ENCODE measurements at places on chromosomes 3 and 15.

GRCh38 chr3:42507761-42508335 is 5.4 kb downstream of the VIPR1 start:
- DNase-seq, result no peak

DNA sequence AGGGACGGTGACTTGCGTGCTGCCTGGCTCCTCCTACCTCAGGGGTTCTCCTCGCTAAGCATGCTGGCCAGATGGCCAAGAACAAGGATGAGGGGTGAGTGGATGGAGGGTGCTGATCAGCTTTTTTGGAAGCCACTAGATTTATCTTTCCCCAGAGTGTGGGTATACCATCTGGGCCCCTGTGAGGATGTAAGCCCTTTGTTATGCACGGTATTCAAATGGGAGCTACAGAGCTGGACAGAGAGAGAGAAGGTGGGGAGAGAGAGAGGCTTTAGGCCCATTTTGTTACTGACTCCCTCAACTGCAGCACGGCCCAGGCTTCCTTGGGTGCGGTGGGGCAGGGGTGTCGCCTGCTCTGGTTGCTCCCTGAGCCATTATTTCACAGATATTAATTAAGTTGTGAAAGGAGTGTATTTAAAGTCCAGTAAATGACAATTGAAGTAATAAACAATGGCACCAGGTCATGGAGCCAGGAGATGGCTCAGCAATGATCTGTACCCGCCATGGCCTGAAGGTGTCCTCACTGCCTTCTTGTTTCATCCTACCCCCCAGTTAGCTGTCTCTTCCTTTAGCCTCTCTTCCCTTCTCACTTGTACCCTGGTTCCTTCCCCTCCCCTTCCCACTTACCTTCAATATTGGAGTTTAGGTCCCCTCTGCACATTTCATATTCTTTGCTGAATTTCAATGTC is 158.0 kb downstream of the CLSTN2 start:
- DNase-seq, result no peak

DNA sequence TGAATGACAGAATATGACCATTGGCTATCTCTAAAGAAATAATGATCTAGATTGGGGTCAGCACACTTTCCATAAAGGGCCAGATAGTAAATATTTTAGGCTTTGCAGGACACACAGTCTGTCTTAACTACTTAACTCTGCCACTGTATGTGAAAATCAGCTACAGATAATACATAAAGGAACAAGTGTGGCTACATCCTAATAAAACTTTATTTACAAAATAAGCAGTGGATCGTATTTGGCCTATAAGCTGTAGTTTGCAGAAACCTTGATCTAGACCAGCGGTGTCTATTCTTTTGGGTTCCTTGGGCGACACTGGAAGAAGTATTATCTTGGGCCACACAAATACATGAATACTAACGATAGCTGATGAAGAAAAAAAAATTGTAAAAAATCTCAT is 27.6 kb downstream of the GSK3B start:
- DNase-seq, result no peak

DNA sequence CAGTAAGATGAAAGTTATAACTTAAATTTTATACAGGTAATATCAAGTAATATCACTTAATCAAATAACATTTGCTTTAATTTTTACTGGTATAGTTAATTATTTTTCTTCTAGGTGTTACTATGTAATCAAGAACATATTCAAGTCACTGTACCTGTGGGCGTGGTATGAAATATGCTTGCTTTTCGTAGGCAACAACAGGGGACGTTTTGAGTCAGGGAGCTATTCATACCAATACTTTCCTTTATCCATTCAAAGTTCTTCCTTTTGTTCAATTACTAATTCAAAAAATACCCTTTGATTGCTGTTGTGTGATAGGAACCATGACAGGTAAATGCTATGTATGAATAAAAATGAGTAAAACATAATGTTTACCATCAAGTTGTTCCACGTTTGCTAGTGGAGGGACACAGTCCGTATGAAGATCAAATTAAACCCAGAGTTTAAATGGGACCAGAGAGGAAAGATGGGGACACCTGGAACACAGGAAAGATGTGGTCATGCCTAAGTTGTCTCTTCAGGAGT is 654.0 kb upstream of the KCNMB2 start:
- DNase-seq, result no peak

DNA sequence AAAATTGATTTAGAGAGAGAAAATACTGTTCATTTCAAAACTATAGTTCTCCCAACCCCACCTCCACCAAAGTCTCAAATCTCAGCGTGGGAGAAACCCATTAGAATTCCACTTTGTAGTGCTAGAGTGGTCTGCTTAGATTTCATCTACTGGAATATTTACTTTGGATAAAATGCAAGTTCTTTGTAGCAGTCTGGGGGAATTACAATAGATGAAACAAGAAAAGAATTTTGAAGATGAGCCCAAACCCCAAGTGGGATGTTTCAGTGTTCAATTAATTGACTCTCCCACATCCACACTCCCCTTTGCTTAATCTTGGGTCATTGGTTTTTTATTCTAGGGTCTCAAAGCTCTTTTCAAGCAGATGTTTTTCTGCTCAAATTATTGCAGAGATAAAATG is 97.8 kb downstream of the RPL22L1 start:
- no peak for DNase-seq

DNA sequence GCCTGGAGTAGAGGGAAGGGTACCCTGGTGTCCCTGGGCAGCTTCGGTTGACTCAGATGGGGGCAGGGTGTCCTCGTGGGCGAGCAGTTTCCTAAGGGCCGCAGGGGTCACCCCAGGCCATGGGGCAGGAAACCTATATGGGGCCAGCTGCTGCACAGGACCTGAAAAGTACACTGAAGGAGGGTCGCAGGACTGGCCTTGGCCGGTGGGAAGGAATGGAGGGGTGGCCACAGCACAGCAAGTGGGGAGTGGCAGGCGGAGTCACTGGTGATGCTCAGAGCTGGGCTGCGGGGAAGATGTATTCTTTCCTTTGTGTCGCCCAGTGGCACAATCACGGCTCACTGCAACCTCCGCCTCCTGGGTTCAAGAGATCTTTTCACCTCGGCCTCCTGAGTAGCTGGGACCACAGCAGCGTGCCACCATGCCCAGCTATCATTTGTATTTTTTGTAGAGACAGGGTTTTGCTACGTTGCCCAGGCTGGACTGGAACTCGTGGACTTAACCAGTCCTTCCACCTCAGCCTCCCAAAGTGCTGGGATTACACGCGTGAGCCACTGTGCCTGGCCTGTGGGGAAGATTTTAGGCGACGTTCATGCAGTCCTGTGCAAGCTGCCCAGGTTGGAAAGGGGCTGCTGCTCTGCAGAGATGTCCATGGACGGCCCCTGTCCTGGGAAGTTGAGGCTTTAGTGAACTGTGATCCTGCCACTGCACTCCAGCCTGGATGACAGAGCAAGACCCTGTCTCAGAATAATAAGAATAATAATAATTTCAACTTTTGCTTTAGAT is 57.2 kb downstream of the EFCAB12 start:
- no peak for DNase-seq

DNA sequence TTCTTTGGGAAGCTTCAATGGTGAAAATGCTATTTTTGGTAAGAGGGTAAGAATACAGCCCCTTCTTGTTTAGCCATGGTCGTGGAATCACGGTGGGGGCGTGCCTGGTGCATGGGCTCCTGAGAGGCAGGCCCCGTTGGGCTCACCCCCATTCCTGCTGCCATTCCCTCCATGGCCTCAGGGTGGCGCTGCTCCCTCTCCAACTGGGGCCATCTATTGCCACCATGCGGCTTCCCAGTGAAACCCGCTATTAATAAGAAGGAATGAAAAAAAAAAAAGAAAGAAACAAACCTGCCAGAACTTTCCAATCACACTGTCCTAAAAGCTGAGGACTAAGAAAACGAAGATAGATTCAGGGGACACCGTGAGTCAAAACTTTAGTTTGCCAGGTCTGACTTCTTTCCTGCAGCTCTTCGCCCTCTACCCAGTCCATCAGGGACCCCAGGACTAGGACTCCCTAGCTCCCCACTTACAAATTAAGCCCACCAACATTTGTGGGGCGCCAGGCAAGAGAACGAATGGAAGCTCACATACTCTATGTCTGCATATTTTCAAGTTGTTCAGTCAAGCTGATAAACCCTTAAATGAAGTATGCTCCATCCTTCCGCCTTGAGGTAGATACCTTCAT is 30.6 kb upstream of the ABHD2 start:
- peak; percentile 81 for DNase-seq

GRCh38 chr15:43249699-43250203 is 17.0 kb downstream of the TGM5 start:
- no peak for DNase-seq

- no peak for DNase-seq
These were observed 81.4 kb downstream of the C3orf38 start for GRCh38 chr3:88231207-88231606.

DNA sequence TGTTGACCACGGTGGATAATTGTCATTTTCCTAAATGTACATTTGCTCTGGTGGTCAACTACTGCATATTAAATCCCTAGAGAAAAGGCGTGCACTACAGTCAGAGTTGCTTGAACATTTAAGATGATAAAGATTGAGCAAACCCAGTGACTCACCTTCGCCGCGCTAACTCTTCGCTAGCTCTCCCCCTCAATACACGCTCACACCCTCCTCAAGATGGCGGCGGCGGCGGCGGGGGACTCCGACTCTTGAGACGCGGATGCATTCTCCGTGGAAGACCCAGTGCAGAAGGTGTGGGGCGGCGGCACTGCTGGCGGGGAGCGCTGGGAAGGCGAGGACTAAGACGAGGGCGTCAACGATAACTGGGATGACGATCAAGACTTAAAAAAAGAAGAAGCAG is 79.8 kb upstream of the PFN2 start:
- no peak for DNase-seq

DNA sequence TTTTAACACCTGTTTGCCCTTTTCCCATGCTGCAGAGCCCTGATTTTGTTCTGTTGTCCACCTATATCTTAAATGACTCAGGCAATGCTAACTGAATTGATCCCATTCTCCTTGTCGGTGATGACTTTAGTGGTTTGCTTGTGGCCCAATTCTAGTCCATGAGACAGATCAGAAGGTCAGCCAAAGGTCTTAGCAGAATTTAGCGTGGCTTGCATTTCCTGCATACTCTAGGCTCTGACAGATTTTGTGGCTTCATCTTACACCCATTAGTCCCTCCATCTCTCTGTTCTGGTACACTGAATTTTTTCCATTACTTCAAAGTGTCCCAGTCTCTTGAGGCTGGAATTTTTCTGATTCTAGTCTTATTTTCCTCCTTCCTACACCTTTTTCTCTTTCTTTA is 161.9 kb downstream of the STAC start:
- DNase-seq, result no peak

- no peak for DNase-seq
These were observed 226.5 kb upstream of the PROK2 start for GRCh38 chr3:72011485-72011884.

GRCh38 chr3:13123013-13123654 is 49.9 kb upstream of the IQSEC1 start:
- no peak for DNase-seq

- DNase-seq, result no peak
These were observed 391.3 kb downstream of the TIGIT start for GRCh38 chr3:114685161-114685560.

DNA sequence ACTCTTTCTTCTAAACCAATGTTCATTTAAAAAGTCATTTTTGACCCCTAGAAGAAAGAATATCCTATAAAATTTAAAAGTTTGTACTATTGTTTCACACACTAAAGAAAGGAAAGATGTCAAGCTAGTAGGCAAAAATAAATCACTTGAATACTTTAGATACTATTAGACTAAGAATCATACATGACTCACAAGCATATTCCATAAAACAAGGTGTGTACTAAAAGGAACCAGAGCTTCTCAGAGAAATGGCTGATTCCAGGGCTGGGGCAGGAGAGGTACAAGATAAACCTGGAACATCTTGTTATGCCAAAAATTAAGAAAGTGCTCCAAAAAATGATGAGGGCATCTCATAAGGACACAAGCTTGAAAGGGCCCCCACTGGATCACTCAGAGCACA is 8.7 kb downstream of the DLG1 start:
- no peak for DNase-seq

- DNase-seq, result no peak
These were observed 43.3 kb downstream of the ZNF106 start for GRCh38 chr15:42447599-42447998.

GRCh38 chr3:73070675-73071575 is 9.5 kb downstream of the EBLN2 start:
- DNase-seq, result no peak

GRCh38 chr3:100496711-100497261 is 4.4 kb downstream of the TMEM45A start:
- no peak for DNase-seq

- no peak for DNase-seq
These were observed 19.5 kb downstream of the AMOTL2 start for GRCh38 chr3:134354612-134355251.

GRCh38 chr3:138325990-138326389 is 3.7 kb downstream of the NME9 start:
- DNase-seq, result no peak

GRCh38 chr3:181250714-181251113 is 261.2 kb upstream of the DNAJC19 start:
- DNase-seq, result no peak

DNA sequence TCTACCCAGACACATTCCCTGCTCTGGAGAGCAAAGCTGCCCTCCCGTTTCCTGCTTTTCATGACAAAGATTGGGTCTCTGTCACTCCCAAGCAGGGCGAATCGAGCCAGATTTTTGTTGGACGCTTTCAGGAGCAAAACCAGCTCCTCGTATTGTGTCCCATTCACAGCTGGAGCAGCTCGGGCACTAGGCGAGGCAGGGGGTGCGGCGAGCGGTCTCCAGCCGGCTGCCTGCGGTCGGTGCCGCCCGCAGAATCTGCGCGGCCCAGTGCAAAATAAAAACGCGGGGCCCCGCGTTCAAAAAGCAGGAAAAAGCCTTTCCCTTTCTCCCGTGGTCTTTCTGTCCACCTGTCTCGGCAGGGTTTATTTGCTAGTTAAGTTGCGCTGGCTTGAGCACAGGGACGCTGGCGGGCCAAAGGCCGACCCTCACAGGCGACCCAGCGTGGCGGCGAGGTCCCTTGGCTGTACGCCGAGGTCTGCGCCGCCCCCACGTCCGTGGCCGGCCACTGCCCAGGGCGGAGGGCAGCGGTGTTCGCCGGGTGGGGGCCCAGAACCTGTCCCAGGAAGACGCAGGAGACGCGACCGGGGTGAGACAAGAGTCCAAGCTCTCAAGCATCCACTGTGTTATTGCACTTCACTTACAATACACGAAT is 71.2 kb downstream of the CYP19A1 start:
- DNase-seq, result no peak

DNA sequence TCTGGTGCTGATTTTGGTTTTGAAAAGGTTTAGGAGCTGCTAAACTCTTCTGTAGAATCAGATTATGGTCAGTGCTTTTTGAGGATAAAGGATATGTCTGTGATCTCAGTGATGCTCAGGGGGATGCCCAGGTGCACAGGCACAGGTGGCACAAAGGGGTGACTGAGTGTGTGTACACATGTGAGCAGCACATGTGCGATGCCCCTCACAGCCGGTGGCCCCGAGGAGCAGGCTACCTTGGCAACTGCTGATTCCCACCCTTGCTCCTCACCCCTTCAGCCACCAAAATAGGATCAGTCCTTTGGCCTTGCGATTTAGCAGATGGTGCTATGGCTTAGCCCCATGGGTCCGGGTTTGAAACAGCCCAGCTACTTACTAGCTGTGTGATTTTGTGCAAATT is 51.1 kb downstream of the POMGNT2 start:
- DNase-seq, result no peak

- no peak for DNase-seq
These were observed 151.7 kb upstream of the GRM7 start for GRCh38 chr3:6709178-6709577.

- DNase-seq, result no peak
These were observed 103.4 kb downstream of the IL20RB start for GRCh38 chr3:137061186-137061585.

All from stimulated activated CD4-positive, alpha-beta T cell treated with anti-CD3 and anti-CD28 coated beads, Interleukin-1b, Interleukin-23, amount 100 ng/mL, for 4 hours (primary cell).